GM23248 (cell line): ENCODE measurements at places on chromosomes 5 and 9. TPM values are rescaled to one million over a fixed set of nuclear protein-coding genes. Genes with fewer than 3 reads are reported as not detected.

- no peaks in the 10 kb centered on the region for H3K27me3 ChIP-seq
- no peaks in the 10 kb centered on the region for H3K36me3 ChIP-seq
- H3K4me3 ChIP-seq = peak overlapping the region; percentile 31
- DNase-seq = peak; percentile 39
Observed at GRCh38 chr9:91192381-91193086, 169.2 kb downstream of the AUH start.

GRCh38 chr9:13513716-13514444 lies 234.4 kb upstream of the MPDZ start:
- peaks cover 9% of the 10 kb centered on the region; the same call in 1 of the 2 replicates for H3K4me1 ChIP-seq
- no peaks in the 10 kb centered on the region for H3K27me3 ChIP-seq
- peak; percentile 17 for DNase-seq
- no peak overlapping the region for H3K27ac ChIP-seq

DNA sequence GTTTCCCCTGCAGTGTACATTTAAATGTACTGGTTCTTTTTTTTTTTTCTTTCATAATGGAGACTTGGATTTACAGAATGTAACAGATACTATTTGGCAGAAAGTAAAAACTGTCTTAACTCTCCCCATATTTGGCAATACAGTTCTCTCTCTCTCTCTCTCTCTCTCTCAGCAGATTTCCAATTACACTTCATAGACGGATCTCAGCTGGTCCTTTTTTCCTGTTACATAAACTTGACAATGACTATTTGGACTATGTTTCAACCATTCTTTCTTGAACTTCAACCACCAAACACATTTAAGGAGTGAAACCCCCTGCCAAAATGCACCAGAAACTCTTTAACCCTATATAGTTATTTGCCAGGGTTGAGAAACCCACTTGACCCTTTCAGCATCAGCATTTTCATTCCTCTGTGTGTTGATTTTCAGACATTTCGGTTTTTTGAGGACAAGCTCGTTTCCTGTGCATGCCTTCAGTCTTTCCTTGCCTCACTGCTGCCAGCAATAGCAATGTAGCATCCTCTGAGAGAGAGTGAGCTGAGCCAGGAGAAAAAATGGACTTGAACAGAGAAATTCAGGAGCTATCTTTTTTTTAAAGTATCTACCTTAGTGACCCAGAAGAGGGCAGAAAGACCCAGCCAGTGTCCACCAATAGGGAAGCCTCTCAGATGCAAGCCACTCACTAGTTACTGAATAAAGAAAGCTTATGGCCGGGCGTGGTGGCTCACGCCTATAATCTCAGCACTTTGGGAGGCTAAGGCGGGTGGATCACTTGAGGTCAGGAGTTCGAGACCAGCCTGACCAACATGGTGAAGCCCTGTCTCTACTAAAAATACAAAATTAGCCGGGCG lies 26.0 kb upstream of the GNA14 start:
- H3K36me3 ChIP-seq = no peaks in the 10 kb centered on the region
- no peaks in the 10 kb centered on the region for H3K4me1 ChIP-seq
- no peak for DNase-seq

- no peak overlapping the region for H3K27ac ChIP-seq
- H3K27me3 ChIP-seq = no peaks in the 10 kb centered on the region
- H3K4me1 ChIP-seq = peaks cover 23% of the 10 kb centered on the region
- peaks cover 6% of the 10 kb centered on the region; the same call in 1 of the 2 replicates for H3K36me3 ChIP-seq
- DNase-seq = no peak
Observed at GRCh38 chr5:134142052-134142451, 27.6 kb downstream of the TCF7 start.

DNA sequence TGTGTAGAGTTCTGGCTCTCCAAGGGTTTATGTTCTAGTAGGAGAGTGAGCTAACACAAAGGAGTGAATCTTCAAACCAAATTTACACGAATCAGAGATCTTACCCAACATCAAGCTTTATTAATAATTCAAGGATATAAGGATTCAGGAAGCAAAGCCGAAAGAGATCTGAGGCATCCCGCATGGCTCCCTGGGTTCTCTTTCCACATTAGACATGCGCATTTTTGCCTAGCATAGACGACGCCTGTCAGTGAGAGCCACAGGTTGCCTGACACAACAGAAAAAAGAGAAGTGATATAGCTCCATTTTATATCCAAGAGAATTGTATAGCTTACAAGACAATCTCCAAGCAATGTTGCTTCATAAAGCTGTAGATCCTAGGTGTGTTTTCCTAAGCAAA lies 52.6 kb downstream of the ESM1 start:
- no peaks in the 10 kb centered on the region for H3K4me1 ChIP-seq
- DNase-seq = no peak
- H3K27me3 ChIP-seq = peaks cover 43% of the 10 kb centered on the region
- H3K36me3 ChIP-seq = no peaks in the 10 kb centered on the region

DNA sequence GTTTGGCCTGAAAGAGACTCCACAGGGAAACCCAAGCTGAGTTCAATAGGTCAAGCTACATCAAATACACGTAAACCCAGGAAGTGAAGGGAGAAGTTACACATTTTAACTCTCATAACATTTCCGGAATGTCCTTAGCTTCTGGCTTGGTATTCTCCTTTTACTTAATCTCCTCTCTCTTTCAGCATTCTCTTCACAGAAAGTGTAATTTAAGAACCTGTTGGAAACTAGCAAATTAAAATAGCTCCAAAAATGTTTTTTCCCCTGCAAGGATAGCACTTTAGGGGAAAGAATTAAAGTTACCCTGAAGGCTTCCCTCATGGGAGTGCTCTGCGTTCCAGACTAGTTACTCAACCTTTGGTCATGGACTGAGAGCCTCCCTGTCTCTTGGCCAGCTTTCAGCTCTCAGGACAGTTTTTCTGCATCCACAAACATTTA lies 292.7 kb upstream of the TARS1 start:
- peak overlapping the region; percentile 32 for H3K4me3 ChIP-seq
- no peaks in the 10 kb centered on the region for H3K27me3 ChIP-seq
- peak overlapping the region; percentile 81 for H3K27ac ChIP-seq
- peaks cover 29% of the 10 kb centered on the region for H3K4me1 ChIP-seq

DNA sequence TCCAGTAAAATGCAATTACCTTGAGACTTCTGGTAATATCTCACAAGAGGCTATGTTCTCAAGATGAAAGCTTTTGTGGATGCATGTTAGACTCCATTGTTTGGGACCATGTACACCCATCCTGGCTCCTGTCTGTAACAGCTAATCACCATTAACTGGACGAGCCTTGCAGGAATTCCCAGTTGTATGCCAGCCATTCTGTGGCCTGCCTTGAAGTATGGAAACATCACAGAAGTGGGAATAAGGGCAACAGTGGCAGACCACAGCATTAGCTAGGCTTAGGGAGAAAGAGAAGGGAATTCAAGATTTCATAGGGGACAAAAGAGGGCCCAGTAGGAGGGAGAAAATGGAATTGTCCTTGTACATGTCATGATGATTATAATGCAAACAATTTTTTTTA lies 79.0 kb downstream of the RORB start:
- no peaks in the 10 kb centered on the region for H3K27me3 ChIP-seq
- DNase-seq = no peak
- H3K4me1 ChIP-seq = no peaks in the 10 kb centered on the region
- H3K27ac ChIP-seq = no peak overlapping the region
- no peak overlapping the region for H3K4me3 ChIP-seq

The PPP2R2B gene
- polyA plus RNA-seq = 0.24 and 0.28 TPM in 2 replicates

The ORM2 gene
- polyA plus RNA-seq = not detected in 2 replicates
